Fibroblast of skin of left quadriceps (primary cell): ENCODE measurements at places on chromosomes 1 and 21.

GRCh38 chr1:154813300-154813816, 56.7 kb downstream of the KCNN3 start:
- DNase-seq, result no peak

DNA sequence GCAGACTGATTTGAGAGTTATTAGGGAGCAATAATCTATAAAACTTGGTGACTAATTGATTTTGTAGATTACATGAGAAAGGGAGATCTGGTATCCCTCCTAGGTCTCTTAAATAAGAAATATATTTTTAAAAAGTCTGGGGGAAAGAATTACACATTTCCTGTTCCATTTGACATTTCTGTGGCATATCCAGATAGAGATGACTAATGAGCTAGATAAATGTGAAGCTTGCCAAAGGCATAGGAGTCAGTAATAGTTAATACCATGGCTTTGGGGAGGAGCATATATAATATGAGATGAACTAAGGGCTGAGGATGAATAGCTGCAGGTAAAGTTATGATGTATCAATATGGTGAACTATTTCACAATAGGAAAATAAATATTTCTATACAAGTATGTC, 663.7 kb downstream of the PTPRC start:
- no peak for DNase-seq

GRCh38 chr1:58802640-58803399, 19.0 kb upstream of the JUN start:
- no peak for DNase-seq

DNA sequence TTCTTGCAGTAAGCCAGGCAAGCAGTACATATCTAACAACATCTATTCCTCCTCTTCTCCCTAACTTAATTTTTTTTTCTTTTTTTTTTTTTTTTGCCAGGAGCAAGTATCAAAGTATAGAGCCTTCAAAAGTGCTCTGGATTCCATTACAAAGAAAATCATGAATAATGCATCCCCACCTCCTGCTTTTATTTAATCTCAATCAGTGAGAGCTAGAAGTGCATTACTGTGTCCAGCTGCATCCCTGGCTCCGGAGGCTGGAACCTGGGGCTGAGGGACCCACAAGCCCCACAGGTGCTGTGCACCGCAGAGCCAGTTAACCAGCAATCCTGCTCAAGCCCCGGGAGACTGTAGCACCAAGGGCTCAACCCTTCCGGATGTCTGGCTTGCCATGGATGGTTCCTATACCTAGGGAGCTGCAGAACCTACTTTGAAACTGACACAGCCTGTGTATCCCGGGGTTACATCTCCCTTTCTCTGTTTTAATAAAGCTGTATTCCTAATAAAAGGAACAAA, 455.9 kb upstream of the RUNX1 start:
- no peak for DNase-seq

DNA sequence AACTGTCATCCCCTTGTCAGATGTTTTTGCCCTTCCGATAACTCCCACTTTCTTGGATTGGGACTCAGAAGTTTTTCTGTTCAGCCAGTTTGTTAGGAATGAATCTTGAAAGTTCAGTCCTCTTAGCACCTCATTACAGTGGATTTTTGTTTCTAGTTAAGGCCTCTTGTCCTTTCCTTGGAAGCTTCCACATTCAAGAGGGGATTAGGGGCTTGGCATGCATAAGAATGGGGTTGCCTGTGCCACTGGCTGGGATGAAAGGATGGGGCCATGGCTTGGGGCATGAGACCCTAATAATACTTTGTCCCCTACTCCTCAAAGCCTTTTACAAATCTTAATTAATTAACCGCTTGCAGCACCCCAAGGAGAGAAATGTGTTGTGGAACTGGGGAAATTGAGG, 2.4 kb upstream of the DHDDS start:
- DNase-seq, result no peak

DNA sequence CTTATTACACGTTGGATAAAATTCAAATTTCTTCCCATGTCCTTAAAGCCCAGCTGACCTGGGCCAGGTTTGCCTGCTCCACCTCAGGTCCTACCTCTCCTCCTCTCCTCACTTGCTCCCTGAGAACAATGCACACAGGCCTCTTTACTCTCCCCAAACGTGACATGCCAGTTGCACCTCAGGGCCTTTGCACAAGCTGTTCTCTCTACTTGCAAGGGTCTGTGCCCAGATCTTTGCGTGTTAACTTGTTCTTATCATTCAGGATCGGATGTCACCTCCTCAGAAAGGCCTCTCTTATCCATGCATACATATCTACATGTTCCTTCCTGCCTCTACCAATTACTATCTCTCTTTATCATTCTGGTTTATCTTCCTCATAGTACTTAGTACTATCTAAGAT, 14.7 kb upstream of the LEFTY1 start:
- no peak for DNase-seq

DNA sequence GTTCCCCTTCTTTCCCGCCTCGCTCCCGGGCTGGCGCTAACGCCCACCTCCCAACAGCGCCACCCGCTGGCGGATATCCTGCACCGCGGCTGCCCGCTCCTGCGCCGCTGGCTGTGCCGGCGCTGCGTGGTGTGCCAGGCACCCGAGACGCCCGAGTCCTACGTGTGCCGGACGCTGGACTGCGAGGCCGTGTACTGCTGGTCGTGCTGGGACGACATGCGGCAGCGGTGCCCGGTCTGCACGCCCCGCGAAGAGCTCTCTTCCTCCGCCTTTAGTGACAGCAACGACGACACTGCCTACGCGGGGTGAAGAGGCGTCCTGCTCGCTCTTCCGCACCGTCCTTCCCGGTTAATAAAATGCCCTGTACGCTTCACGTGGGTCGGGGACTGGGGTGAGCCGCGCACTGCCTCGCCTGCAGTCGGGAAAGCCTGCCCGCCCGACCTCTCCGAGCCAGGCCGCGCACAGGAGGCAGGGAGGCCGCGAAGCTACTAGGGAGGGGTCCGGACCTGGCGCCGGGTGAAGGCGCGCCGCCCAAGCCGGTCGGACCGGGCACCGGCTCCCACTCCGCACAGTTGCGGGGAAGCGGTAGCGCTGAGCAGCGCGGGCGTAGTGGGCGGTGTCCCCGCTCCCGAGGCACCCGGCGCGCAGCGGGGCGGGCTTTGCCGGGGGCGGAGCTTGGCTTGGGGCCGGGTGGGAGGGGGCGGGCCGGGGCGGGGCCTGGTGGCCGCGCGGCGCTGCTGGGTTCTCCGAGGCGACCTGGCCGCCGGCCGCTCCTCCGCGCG, at the start of gene ADAM15:
Gene ADAM15, plus strand, starts transcription at position 757 of the 782 bp plus-strand sequence. CDS start 71 bp downstream, outside the sequence.
- no peak for DNase-seq

GRCh38 chr1:241208910-241209379, 148.1 kb downstream of the RGS7 start:
- no peak for DNase-seq

DNA sequence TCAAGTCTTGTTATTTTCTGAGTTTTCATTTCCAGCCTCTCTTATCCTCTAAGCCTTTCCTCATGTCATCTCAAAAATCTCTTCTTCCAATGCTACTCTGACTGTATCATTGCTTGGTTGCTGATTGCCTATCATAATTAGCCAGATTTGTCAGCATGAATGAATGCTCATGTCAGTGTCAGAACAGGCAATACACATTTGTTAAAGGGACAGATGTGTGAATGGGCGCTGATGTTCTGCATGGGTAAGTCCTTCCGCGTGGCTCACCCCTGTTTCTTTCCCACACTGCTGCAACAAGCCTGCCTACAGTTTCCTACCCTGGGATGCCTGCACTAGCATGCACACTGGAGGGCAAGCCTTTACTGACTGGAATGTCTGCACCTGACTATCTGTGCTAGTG, 100.6 kb downstream of the RHOU start:
- DNase-seq, result no peak

- DNase-seq, result no peak
Observed at GRCh38 chr1:30701258-30701633, 22.1 kb downstream of the MATN1 start.

DNA sequence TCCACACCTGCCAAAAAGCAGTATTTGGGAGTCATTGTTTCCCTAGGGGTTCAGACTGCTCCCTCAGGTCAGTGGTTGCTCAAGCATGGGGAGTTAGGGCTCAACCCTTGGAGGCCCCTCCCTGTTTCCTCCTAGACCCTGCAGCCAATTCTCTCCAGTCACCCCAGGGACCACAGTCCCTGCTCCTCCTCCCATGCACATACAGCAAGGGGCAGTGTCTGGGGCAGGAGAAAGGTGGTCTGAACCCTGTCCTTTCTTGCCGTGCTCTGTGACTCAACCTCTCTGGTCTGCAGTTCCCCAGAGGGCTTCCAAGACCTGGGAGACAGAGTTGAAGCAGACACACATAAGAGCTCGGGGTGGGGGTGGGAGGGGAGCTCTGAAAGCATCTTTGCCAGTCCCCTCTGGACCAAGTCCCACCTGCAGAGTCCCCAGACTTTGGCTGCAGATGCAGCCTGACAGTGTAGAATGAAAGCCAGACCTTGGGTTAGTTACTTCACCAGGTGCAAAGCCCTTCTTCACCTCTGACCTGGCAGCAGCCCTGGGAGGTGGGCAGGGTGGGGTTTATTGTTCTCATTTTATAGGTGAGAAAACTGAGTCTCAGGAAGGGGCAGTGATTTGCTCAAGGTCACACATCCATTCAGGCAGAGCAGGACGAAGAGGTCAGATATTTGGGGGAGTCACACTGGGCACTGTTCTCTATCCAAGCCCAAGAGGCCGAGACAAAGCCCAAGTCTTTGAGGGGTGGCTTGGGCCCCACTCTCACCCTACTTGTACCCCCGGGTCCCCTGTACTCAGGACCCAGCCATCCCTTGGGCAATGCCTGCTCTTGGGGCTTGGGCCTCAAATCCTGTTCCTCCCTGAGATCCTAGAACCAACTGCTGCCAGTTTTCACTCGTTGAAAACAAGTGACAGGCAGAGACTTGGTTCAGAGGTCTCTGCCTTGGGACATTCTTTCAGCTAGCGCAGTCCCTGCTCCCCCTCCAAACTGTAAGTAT, 748 bp downstream of the PDZK1IP1 start:
- DNase-seq, result no peak

GRCh38 chr1:193419295-193419694, 232.9 kb upstream of the B3GALT2 start:
- DNase-seq, result no peak

GRCh38 chr1:216887032-216887431, 163.8 kb upstream of the ESRRG start:
- no peak for DNase-seq

- DNase-seq, result no peak
Observed at GRCh38 chr1:211420845-211421454, 71.0 kb downstream of the RD3 start.

GRCh38 chr1:10682108-10682445, 114.4 kb downstream of the CASZ1 start:
- DNase-seq, result no peak

GRCh38 chr1:93549811-93550210, 101.9 kb downstream of the FNBP1L start:
- no peak for DNase-seq
